CD8-positive, alpha-beta memory T cell (primary cell): ENCODE measurements at places on chromosomes 11 and 22. TPM values are rescaled to one million over a fixed set of nuclear protein-coding genes. Genes with fewer than 3 reads are reported as not detected.

- H3K4me3 ChIP-seq, result no peak overlapping the region
- DNase-seq, result no peak
- no peak overlapping the region for H3K27ac ChIP-seq
- no peaks in the 10 kb centered on the region for H3K27me3 ChIP-seq
- no peaks in the 10 kb centered on the region for H3K4me1 ChIP-seq
- H3K36me3 ChIP-seq, result no peaks in the 10 kb centered on the region
Measured at GRCh38 chr11:28017816-28018215, 90.1 kb downstream of the KIF18A start.

DNA sequence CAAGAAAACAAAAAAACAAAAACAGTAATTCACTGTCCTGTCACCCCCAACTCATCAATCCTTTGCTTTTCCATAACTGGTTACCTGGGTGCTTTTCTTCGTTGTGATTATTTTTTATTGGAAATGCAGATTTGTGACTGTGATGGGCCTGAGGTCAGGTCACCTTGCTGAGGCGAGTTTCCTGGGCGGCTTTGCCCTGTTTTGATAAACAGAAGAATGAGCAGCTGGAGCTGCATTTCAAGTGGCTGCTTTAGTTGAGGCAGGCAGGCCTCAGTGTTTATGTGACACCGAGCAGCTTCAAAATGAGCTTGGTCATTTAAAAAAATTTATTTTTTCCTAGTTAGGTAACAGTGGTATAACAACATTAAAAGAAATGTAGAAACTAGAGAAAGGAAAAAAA is 22.2 kb downstream of the PTPRJ start:
- DNase-seq, result peak; percentile 21
- peaks cover 96% of the 10 kb centered on the region for H3K4me1 ChIP-seq
- H3K27me3 ChIP-seq, result no peaks in the 10 kb centered on the region
- no peak overlapping the region for H3K4me3 ChIP-seq
- peak overlapping the region; percentile 54 for H3K27ac ChIP-seq

DNA sequence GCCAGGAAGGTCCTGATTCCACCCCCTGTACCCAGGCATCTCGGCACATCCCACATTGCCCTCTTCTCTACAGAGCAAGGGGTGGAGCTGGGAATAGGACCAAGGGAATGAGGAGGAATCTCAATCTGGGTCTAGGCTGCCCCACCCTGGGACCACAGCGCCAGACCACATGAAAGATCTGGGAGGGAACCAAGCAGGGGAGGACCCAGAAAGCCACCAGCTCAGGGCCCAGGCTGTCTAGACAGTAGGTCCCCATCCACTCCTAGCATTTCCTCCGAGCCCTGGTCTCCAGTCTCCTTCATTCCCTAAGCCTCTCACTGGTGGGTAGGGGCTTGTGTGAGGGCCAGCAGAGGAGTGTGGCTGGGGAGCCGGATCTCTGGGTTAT is 11.6 kb downstream of the PHLDB1 start:
- no peak overlapping the region for H3K4me3 ChIP-seq

The TMEM45B gene
- 0.44 TPM for total RNA-seq

DNA sequence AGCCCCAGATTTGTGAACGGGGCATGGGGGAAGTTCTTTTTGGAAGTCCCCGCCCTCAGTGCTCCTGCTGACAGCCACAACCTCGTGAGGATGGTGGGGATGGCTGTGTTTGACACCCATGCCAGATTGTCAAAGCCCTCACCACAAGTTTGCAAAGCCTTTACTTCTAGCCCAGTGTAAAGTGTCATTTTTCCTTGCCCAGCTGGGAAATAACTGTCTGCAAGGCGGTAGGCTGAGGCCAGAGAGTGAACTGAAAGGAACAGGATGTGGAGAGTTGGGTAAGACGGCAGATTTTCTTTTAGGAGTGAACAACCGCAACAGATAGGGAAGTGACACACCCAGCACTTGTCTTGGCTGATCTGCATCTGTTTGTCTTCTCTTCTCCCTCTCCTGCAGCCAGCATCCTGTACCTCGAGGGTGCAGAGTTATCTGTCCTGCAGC is 13.6 kb downstream of the IL17RA start:
- H3K27me3 ChIP-seq, result no peaks in the 10 kb centered on the region
- peak overlapping the region; percentile 16 for H3K4me3 ChIP-seq
- H3K27ac ChIP-seq, result no peak overlapping the region

- H3K27me3 ChIP-seq, result no peaks in the 10 kb centered on the region
- H3K36me3 ChIP-seq, result no peaks in the 10 kb centered on the region
- H3K4me1 ChIP-seq, result peaks cover 37% of the 10 kb centered on the region
- DNase-seq, result no peak
- H3K27ac ChIP-seq, result no peak overlapping the region
Measured at GRCh38 chr11:58730507-58731089, 1.1 kb downstream of the GLYAT start.

The CD151 gene
- 65.5 TPM for total RNA-seq

The LRRC74B gene
- total RNA-seq, result not detected

DNA sequence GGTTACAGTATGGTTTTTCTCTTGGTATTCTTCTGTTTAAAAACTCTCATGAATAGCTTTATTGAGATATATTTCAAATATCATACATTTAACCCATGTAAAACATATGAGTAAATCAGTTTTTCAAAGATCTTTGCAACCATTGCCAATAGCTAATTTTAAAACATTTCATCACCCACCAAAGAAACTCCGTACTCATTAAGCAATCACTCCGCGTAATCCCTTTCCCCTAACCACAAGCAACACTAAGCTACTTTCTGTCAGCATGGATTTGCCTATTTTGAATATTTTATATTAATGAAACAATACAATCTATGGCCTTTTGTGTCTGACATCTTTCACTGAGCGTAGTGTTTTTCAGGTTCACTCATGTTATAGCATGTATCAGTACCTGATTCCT is 697.9 kb upstream of the ANO5 start:
- H3K4me3 ChIP-seq, result no peak overlapping the region
- H3K27me3 ChIP-seq, result no peaks in the 10 kb centered on the region
- H3K36me3 ChIP-seq, result no peaks in the 10 kb centered on the region

The OPCML gene
- total RNA-seq, result not detected
